Fibroblast of skin of back (primary cell): ENCODE measurements at places on chromosomes 2 and 18.

DNA sequence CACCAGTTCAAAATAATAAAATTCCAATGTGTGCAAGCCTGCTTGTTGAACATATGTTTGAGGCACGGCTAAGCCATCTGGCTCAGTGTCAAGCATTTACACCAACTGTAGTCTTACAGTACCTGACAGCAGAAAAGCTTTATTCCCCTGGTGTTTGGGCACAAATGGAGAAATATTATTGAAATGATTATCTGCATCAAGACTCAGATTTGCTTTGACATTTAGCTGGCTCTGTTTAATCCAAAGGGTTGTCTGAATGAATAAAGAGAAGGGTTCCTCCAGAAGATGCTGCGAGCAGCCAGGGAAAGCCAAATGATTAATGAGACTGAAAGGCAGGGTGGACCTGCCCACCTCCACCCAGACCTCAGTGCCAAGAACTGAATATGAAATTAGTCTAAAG, 393.2 kb upstream of the GALNT5 start:
- no peak for DNase-seq

DNA sequence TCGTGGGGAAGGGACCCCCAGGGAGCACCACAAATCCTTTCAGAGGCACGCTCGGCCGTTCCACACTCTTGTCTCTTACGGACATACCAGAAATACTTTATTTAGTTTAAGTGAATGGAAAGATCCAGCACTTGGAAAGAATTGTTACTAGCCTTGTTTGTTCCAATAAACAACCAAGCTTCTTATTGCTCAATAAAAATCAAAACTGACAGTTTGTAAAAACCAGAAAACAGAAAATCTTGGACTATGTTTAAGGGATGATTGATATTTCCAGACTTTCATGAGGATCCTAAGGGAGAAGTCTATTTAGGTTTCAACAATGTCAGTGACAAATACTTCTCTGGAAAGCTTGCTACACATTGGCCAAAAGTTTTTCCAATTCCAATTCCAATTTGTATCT, 31.6 kb upstream of the CCBE1 start:
- no peak for DNase-seq

DNA sequence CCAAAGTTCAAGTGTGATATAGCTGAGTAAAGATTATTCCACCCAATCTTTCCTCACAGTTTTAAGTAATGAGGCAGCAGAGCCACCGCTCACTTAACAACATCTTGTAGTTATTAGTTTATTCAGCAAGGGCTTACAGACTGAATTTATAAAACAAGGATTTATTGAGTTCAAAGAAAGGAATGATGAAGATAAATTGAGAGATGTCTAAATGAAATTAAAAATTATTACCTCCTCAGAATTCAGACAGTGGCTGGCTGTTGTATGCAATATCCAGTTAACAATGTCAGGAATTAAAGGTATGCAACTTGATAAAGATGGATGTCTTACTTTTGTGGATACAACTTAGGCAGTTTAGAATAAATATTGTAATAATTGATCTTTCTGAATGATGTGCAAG, 927.3 kb upstream of the CDH2 start:
- DNase-seq, result no peak

DNA sequence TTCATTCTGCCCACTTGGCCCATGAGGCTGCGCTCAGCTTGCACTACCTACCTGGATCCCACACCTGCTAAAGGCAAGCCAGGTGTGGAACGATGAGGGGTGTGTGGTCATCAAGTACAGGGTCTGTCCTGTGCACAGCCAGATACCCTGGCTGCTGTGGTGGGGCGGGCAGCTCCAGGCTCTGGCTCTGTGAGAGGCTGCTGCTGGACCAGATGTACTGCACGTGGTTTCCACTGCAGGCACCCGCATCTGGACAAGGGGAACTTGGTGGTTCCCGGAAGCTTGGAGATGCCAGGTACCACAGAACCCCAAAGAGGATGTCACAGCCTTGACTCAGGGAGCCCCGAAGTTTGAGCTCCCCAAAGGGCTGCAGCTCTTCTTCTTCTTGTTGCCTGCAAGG, 68.1 kb upstream of the ZNF804A start:
- DNase-seq, result no peak

- DNase-seq, result no peak
Observed at GRCh38 chr2:117330641-117331040, 483.9 kb upstream of the DDX18 start.

GRCh38 chr2:110873056-110873502, 140.7 kb downstream of the ACOXL start:
- no peak for DNase-seq

DNA sequence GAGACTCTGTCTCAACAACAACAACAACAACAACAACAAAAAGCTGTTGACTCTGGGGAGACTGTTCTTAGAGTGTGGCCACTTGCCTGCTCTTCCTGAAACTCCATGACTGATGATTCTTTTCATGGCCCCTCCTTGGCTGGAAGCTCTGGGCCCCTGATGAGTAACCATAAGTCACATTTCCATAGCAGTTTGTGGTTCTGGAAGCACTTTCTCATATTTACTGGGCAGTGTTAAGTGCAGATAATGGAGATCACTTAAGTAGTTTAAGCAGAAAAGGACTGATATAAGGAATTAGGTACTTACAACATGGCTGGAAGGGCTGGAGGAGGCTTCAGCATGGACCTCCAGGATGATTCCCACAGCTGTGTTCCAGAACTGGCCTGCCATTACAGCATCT, 147.3 kb upstream of the DLX2 start:
- DNase-seq, result peak; percentile 88

DNA sequence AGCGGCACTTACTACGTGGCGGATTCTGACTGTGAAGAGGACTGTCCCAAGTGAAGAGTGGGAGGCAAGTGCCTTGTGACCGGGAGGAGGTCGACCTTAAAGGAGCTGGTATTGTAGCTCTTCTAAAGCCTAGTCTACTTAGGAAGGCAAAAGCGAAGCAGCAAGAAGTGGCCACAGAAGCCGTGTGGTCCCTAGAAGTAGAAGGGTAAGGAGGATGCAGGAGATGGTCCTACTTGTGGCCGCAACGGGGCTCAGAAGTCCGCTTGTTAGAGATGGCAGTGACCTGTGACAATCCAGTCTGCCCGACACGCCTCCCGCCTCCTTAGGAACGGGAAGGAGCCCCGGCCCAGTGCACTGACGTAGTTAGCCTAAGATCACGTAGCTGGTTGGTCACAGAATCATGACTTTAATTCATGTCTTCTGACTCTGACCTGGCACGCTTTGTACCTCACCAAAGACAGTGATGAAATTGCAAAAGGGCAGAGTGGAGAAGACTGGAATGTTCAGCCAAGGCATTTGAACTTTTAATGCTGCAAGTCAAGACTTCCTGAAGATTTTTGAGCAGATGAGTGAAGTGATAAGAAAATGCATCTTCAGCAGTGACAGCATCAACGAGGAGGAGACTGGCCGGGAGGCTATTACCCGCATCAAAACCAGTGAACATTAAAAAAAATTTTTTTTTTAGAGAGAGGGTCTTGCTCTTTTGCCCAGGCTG, 749 bp upstream of the EIF2AK3 start:
- DNase-seq, result peak; percentile 95

DNA sequence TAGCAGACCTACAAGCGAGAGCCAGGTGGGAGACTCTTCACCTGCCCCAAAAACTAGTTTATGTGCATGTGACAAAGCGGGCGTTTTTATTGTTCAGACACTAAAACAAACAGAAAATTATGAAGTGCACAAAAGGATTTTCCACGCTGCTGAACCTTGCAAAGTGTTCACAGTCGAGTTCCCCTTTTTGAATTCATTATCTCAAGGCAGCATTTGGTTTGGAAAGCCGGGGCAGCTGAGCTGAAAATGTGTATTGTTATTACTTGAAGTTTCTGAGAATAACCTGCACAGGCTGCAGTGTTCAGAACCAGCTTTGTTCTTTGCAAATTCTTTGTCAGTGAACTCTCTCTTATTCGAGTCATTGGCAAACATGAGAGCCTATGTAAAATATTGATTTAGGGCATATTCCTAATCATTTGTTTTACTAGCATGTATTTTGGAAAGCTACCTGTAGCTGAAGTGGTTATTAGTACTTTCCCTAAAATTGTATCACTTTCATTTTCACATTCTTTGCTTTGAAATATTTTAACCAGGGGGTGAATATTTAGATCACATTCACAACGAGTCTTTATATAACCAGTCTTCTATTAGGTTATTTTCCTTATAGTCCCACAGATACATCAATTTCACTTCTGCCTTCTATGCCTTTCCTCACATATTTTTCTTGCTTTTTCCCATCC, 59.5 kb downstream of the LRRTM1 start:
- DNase-seq, result no peak

DNA sequence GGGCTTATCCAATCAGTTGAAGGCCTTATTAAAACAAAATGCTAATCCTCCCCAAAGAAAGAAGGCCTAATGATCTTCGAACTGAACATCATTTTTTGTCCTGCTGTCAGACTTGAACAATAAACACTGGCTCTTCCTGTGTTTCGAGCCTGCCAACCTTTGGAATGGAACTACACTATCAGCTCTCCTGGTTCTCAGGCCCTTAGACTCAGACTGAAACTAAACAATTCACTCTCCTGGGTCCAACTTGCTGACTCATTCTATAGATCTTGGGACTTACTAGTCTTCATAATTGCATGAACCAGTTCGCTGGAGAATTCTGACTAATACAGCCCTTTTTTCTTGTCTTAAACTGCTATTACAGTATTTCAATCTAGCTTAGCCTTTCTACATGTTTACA, 235.2 kb downstream of the LNPK start:
- DNase-seq, result peak; percentile 30

DNA sequence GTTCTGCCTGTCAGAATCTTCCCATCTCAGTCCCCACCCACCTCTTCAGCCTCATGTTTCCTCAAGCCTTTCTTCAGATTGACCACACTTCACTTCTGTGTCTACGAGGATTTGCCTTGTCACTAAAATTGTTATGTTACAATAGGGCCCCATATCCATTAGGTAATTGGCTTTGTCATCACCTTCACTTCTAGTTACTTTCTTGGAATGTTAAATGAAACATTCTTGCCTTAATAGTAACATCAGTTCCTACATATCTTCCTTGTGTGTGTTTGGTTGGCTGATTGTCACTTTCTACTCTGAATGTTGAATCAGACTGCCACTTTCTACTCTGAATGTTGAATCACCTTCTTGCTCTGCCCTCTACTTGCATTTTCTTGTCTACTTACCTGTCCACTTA, 599.9 kb upstream of the NXPH2 start:
- DNase-seq, result no peak

DNA sequence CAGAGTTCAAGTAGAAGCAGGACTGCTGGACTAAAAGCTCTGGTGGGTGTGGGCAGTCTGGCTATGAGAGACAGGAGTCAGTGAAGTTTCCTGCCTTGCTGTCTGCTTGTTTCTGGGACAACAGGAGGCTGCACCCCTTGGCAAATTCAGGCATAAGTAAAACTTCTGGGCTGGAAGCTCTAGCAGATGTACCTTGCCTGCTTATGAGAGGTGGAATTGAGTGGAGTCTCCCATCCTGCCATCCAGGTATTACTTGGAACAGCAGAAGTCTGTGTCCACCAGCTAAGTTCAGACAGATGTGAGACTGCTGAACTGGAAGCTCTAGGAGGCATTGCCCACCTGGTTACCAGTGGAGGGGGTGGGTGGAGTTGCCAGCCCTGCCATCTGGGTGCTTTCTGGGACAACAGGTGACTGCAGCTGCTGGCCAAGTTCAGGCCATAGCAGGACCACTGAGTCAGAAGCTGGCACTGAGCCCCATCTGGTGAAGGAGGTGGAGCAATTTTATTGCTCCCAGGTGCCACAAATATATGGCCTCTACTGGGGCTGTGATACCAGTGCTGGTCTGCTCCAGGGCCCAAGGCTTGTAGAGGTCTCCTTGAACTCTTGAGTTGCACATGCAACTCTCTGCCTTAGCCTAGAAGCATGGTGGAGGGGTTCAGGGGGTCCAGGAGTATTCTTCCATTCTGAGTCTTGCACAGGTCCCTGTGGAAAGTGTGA, 199.4 kb upstream of the FN1 start:
- DNase-seq, result no peak

GRCh38 chr2:9653485-9654271, 22.9 kb upstream of the YWHAQ start:
- no peak for DNase-seq

DNA sequence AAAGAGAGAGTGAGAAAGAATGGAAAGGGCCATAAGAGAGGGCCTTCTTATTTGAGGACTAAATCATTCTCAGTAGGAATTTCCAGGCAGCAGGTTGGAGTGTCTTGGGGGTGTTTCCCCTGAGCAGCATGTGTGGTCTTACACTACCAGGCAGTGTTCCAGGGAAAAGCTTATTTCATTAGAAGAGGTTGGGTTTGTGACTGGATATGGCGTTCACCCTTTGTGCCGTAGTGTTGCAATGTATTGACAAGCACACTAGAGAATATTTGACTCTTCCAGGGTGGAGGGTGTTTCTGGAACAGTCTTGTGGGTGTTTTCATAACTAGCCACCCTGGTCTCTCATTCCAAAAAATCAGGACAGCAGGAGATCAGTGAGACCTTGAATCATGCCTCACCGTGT, 105.5 kb downstream of the NRP2 start:
- DNase-seq, result no peak

DNA sequence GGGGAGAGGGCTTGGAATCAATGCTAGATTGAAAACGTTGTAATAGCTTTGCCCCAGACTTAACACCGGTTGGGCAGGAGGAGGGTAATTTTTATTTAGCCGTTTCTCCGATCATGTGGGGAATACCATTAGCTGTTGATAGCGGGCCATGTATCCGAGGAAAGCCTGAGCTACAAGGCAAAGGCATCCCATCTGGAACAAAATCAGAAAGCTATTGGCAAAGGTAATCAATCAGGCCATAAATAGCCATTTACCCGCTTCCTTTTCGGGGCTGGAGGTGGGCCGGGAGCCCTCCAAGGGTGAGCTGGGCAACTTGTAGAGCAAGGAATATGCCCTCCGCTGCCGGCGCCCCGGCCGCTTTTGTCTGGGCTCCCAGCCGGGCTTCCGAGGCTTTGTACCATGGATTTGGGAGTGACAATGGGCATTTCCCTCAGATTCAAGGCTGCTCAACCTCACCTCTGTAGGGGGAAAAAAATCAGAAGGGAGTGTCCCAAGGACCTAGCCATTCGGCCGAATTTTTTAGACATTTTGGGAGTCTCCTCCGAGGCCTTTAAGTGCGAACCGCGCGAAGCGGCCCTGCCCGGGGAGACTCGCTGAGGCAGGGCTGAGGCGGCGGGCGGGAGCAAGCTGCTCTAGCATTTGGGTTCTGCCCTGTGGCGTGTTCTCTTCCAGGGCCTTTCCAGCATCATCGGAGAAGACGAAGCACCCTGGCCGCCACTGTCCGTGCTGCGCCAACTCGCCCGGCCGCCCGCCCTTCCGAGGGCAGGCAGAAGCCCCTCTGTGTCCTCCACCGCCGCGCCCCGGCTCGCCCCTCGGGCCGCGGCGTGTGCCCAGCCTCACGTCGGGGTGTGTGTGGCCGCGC, 1.1 kb upstream of the HOXD9 start:
- no peak for DNase-seq

- no peak for DNase-seq
Observed at GRCh38 chr2:238997684-238998083, 149.8 kb downstream of the TWIST2 start.

DNA sequence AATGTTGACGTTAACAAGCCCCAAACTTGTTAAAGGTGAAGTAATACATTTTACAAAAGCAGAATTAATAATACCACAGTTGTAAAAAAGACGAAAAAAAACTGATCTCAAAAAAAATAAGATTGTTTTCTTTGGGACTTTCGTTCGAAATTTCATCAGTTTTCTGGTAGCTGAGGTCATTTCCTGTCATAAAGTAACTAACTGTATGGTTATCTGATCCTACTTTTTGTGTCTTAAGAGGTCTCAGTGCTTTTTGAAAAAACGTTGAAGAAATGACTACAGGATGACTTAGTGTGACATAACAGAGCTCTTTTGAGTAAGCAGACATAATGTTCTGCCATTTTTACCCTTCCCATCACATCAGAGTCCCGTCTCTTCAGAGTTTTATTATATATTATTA, 79.3 kb downstream of the BIRC6 start:
- peak; percentile 17 for DNase-seq

GRCh38 chr2:100941646-100942240, 60.3 kb upstream of the RPL31 start:
- DNase-seq, result peak; percentile 75
